ENCODE measurements at places on chromosomes 4 and X. TPM values are rescaled to one million over a fixed set of nuclear protein-coding genes. Genes with fewer than 3 reads are reported as not detected.

HS6ST2 gene
- 3.9 TPM for polyA plus RNA-seq

AREG gene
- polyA plus RNA-seq: not detected

MED12 gene
- 28.4 TPM for polyA plus RNA-seq

DCLK2 gene
- 0.32 TPM for polyA plus RNA-seq

ELK1 gene
- polyA plus RNA-seq: 39.4 TPM

FAM47A gene
- polyA plus RNA-seq: not detected
